ENCODE measurements at places on chromosomes 1 and 21. TPM values are rescaled to one million over a fixed set of nuclear protein-coding genes. Genes with fewer than 3 reads are reported as not detected.

PI4KB gene
- total RNA-seq = 52.1 TPM

CYP4A11 gene
- not detected for total RNA-seq

ACOT11 gene
- 2.2 TPM for total RNA-seq

GPR3 gene
- total RNA-seq = 1.1 TPM

DENND2C gene
- 10.4 TPM for total RNA-seq

SLC9C2 gene
- total RNA-seq = not detected

FAM177B gene
- total RNA-seq = not detected

OR2T35 gene
- total RNA-seq = not detected

CR1L gene
- not detected for total RNA-seq

KAZN gene
- 12.9 TPM for total RNA-seq
